ENCODE measurements at places on chromosomes 2 and 18.

- no peak for DNase-seq
Measured at GRCh38 chr2:241459520-241459919, 48.9 kb downstream of the STK25 start.

DNA sequence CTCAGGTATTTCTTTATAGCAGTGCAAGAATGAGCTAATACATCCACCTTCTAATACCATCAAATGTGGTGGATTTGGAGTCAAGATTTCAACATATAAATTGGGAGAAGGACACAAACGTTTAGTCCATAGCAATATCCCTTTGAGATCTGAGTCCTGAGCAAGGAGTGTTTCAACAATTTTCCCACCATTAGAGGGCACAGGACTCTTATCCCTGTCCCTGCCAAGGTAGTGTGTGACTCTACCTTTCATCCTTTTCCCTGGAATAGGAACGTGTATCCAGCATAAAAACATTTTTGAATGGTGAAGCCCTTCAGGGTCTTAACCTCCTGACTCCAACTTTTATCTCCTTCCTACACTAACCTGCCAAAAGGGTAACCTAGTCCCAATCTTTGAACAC lies 181.3 kb upstream of the SRD5A2 start:
- DNase-seq: no peak

- no peak for DNase-seq
Measured at GRCh38 chr2:84306361-84306760, 152.7 kb downstream of the SUCLG1 start.

GRCh38 chr2:211203986-211204385 lies 647.6 kb downstream of the CPS1 start:
- no peak for DNase-seq

DNA sequence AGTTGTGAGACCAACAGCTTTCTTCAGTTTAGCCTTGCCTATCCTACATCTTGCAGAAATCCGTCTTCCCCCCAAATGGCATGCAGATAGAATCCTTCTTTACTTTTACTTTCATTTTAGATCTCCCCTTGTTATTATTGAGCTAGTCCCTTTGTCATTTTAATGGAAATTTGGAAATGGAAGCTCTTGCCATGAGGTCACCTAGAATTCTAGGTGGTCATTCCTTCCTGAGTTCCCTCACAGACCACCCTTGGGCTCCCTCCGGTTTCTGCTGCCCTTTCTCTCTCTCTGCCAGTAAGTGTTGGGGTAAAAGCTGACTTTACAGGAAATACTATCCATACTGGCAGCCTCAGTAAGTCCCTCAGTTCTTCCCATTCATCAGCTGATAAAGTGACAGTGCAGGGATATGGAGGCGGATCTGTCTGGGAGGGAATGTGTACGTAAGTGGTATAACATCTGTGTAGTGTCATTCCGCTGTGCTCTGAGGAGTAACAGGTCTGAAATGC lies 30.2 kb downstream of the ARHGAP25 start:
- DNase-seq: no peak

DNA sequence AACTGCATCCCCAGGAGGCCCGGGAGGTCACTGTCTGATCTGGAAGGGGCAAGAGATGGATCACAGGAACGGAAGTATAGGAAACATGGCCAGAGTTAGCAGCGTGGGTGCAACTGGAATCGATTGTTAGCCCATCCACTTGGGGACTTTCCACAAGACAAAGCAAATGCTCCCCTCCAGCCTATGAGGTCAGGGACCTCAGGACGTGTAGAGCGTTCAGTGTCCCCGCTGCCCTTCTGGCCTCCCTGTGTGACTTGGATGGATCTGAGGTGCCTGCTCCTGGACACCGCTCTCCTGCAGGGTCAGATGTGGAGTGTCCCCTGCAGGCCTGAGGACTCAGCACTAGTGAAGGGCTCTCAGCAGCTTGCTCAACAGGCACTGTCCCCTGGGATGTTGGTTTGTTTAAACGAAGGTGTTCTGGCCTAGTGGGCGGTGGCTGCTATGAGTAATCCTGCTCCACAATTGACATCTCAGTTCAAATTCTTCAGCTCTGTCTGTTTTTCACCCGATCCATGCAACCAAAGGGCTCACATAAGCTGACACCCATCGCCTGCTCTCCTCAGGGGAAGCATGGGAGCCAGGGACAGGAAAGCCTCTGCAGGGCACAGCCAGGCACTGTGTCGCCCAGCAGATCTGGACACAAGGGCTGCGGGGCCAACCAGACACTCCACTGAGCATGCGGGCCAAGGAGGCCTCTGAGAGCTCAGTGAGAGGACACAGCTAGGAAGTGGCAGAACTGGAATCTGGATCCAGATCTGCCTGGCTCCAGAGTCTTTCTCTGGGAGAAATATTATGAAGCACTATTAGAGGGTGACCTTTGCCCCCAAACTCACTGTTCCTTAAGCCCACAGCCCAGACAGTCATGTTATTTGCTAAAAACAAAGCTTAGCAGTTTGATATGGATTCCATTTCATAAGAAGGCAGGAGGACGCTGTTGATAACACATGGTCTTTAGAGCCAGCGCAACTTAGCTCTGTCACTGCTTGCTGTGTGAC lies 78.5 kb downstream of the RHOB start:
- DNase-seq: no peak

DNA sequence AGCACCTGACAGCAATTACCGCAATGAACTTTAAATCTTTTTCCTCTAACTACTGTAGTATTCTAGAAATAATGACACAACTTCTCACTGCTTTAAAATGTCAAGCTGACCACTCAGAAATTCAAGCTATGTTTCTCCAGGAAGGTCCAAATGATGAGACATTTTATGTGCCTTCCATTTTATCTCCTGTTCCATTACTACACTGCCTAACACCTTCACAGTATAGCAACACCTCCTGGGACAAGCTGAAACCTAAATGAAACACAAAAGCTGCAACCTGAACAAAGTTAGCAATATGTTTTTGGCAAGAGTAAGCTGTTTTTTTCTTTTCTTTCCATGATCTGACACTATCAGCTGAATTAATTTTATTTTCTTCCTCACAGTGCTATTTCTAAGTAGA lies 81.9 kb downstream of the IKZF2 start:
- no peak for DNase-seq

- no peak for DNase-seq
Measured at GRCh38 chr2:237310515-237311114, 103.3 kb downstream of the COL6A3 start.

DNA sequence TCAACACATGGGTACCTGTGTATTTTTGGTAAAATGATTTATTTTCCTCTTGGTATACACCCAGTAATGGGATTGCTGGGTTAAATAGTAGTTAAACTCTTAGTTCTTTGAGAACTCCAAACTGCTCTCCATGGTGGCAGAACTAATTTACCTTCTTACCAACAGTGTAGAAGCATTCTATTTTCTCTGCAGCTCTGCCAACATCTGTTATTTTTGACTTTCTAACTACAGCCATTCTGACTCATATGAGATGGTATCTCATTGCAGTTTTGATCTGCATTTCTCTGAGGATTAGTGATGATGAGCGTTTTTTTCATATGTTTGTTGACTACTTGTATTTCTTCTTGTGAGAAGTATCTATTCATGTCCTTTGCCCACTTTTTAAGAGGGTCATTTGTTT lies 180.6 kb downstream of the FSIP2 start:
- no peak for DNase-seq
